ENCODE measurements at places on chromosomes 1 and 21. TPM values are rescaled to one million over a fixed set of nuclear protein-coding genes. Genes with fewer than 3 reads are reported as not detected.
A peak's percentile ranks its signal among the peaks of the same experiment; 100 is the strongest.

- no peak for DNase-seq
Measured at GRCh38 chr21:38613686-38614085, 115.4 kb upstream of the ERG start.

- DNase-seq: peak; percentile 26
Measured at GRCh38 chr21:34630536-34631143, 15.7 kb upstream of the RCAN1 start.

DNA sequence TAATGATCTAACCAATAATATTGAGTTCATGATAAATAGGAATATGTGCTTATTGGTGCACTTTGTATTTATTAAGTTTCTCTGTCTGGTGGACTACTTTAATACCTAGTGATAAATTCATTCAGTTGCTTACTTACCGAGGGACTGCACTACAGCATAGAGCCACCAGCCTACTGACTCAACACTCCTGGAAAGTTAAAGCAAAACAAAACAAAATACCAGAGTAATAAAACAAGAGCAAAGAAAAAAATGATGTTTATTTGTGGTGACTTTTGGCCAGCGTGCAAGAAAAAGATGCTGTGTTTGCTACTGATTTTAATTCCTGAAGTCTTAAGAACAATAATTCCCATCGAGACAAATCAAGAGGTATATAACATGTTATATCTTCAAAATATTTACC is 586.3 kb downstream of the PLA2G4A start:
- no peak for DNase-seq

NBPF10 gene
- polyA plus RNA-seq: 0.01 TPM

CHI3L2 gene
- 69.0 TPM for polyA plus RNA-seq

GRCh38 chr1:3521426-3521825 is 67.0 kb downstream of the ARHGEF16 start:
- no peak for DNase-seq

- DNase-seq: no peak
Measured at GRCh38 chr1:109024646-109025045, 17.3 kb downstream of the WDR47 start.

LCE1C gene
- polyA plus RNA-seq: not detected

DNA sequence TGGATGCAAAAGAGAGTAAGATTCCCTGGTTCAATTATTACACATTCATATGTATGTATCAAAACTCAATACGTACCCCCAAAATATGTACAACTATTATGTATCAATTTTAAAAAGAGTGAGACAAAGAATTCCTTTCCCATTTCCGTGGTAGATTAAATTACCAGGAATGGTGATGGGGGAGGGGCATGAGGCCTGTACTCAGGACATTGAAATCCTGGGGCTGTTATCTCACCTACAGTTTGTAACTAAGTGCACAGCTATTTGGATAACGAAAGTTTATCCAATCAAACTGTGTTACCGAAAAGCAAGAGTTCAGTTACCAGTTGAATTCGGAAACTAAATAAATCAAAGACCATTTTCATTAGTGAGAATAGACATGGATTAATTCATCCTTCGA is 8.3 kb upstream of the ESRRG start:
- DNase-seq: no peak

- no peak for DNase-seq
Measured at GRCh38 chr1:37732111-37732780, 32.7 kb downstream of the EPHA10 start.

GRCh38 chr1:214475746-214476145 is 75.7 kb downstream of the PTPN14 start:
- DNase-seq: no peak

DNA sequence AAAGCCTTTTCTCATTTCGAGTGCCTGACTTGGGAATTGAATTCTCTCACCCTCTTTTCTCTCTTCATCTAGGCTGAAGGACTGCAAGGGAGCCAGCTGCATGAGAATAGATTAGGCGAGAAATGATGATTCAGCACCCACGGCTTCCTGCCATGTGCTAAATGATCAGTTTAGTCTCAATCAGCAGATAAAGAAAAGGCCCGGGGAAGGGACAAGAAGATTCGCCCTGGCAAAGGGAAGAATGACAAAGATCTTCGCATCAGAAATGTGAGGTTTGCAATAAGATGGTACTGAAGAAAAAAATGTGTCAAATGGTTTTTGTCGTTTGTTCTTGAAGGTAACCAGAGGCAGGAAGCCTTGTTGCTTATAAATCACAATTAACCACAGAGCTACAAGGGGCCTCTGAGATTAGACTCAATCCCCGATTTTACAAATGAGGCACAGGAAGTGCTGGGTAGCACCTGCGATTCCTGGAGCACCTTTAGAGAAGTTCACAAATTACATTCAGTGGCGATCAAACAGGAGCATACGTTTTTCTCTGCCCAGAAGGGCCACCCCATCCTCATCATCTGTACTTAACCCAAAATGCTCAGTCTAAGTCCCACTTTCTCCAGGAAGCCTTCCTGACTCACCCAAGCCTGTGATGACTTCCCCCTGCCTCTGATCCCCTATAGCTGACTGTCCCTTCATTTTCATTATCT is 183.4 kb downstream of the ZNF281 start:
- peak; percentile 18 for DNase-seq
